Foreskin keratinocyte (primary cell): ENCODE measurements at places on chromosomes 4 and X. TPM values are rescaled to one million over a fixed set of nuclear protein-coding genes. Genes with fewer than 3 reads are reported as not detected.
A peak's percentile ranks its signal among the peaks of the same experiment; 100 is the strongest.

DNA sequence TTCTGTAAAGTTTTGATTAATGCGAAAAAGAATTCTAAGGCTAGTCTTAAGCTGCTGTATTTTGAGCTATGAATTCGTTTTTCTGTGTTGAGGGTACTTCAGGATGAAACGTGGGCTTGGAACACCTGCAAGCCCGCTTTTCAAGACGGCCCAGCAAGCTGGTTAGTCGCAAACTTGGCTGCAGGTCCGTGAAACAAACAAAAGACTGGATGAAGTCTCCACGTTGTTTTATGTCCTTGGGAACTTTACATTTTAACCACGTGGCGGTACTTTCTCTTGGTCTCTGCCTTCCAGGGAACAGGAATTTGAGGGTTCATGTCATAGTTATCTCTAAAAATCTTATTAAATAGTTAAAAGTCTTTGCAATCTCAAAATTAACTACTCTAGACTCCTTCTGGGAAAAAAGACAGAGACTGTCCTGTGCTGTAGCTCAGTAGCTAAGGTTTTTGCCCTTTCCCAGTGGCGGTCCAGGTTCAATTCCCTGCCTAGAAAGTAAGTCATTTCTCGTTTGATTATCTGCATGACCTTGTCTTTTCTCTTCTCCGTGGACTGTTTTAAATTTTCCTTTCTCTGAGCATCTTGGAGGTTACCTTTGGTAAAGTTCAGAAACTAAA lies 21.0 kb downstream of the TENM3 start:
- no peak for DNase-seq

- DNase-seq, result peak; percentile 46
These were observed 394.6 kb downstream of the TECRL start for GRCh38 chr4:64014647-64015046.

- DNase-seq, result no peak
These were observed 55.9 kb downstream of the HTRA3 start for GRCh38 chr4:8325291-8325973.

DNA sequence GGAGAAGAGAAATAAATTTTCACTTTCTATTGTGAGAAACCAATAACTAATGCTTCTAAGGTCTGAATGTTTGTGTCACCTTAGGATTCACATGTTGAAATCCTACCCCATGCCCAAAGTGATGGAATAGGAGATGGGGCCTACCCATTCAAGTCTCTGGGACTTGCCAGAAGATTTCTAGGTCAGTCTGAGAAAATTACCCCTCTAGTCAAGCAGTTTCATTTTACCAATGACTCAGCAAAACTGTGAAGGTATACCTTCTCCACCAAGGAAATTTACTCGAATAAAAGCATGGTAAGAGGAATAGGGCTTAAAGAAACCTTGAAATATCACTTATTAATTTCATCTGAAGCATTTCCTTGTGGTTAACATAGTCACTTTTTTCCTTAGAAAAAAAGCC lies 23.5 kb upstream of the PAPSS1 start:
- DNase-seq, result no peak

DNA sequence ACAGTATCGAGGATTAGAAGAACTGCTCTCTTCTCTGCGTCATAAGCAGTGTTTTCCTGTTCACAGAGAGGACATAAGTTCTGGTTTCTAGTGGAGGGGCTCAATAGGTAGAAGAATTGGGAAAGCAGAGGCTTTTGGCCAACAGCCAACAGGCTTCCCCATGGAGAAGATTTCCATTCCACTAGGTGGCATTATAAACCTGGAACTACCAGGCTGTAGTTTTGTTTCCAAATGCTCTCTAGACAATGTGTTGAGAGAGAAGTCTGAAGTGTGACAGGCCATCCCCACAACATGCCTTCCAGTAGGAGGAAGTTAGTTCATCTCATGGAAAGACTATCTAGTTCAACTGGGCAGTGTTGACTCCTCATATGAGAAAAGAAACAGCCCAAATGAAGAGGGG lies 63.8 kb upstream of the ANXA10 start:
- DNase-seq, result no peak

EGF gene
- total RNA-seq, result 0.60 and 1.1 TPM in 2 replicates

DNA sequence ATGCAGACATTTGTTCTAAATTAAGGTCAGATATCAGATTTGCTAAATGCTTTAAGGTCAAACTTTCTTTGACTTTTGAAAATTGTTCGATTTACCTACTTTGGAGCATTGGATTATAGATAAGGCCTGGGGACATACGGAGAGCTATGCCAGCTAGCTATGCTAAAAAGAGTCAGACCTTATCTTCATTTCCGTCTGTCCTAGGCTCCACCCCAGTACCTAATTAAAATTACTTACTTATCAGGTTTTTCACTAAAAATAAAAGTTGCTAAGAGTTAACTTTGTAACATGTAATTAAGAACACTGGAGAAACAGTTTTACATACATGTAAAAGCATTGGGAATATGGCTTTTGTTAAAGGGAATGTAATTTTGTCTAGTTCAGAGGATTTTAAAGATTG lies 7.1 kb upstream of the TMEM35A start:
- no peak for DNase-seq

DNA sequence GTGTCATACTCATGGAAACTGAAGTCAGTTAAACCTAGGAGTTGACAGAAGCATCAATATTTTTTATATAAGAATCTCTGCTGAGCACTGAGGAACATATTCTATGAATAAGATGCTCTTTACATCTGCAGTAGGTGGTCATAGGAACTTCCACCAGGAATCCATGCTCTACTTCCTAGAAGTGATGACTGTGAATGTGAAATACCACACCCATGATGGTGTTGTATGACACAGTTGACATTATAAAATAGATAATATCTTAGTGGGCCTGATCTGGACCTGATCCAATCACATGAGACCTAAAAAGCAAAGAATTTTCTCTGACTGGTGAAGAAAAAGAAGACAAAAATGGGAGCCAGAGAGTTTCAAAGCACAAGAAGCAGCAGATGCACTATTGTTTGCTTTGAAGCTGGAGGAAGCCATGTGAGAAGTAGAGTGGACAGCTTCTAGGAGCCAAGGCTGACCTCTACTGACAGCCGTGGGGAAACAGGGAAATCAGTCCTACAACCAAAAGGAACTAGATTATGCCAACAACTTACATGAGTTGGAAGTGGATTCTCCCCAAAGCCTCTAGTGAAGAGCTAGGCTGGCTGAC lies 68.6 kb upstream of the HS3ST1 start:
- DNase-seq, result peak; percentile 66

DNA sequence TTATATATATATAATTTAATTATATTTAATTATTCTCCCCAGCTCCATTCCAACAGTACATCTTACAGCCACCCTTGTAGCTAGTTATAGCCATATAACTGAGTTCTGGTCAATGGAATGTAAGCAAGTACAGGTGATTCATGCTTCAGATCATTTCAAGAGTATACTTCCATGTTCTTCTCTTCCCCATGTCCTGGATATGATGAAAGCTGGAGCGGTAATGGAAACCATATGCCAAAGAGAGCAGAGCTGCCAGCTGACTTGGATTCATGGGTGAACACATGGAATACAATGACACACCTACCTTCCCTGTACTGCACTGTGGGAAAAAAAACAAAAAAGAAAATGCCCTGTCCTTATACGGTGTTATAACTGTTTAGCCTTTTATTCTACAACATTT lies 17.5 kb upstream of the CORIN start:
- no peak for DNase-seq

DNA sequence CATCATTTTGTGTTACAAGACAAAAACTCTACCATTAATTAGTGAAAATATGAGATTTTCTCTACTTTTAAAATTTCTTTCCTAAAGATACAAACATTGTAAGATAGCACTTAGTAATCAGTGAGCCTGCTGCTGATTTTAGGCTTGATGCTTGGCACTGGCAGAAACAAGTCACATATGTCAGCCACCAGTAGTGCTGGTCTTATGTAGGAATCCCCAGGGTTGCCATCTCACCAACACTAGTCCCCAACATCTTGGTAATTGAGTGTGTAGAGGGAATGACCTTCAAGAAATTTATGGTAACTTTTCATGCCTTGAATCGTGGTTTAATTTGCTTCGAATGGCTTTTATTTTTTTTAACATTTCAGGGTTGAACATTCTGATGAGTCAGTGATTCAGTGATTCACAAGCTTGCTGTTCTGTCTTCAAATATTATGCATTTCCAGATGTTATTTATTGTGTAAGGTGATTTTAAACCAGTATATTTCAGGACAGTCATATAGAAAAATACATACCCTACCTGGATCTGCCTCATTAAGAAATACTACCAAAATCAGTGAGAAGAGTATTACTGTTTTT lies 11.9 kb downstream of the EXOC1 start:
- peak; percentile 64 for DNase-seq

DNA sequence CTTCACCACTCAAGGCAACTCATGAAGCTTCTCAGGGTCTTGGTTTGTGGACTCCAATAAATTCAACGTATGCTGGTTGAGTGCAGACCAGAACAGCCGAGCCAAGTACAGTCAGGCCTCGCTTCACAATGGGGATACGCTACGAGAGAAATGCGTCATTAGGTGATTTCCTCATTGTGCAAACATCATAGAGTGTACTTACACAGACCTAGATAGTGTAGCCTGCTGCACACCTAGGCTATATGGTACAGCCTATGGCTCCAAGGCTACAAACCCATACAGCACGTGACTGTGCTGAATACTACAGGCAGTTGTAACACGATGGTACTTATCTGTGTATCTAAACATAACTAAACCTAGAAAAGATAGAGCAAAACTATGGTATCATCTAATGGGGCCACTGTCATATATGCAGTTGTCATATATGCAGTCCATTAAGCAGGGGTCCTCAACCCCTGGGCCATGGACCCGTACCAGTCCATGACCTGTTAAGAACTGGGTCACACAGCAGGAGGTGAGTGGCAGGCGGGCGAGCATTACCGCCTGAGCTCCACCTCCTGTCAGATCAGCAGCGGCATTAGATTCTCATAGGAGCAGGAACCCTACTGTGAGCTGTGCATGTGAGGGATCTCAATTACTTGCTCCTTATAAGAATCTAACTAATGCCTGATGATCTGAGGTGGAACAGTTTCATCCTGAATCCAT lies 31.5 kb downstream of the RTL5 start:
- DNase-seq, result no peak

DNA sequence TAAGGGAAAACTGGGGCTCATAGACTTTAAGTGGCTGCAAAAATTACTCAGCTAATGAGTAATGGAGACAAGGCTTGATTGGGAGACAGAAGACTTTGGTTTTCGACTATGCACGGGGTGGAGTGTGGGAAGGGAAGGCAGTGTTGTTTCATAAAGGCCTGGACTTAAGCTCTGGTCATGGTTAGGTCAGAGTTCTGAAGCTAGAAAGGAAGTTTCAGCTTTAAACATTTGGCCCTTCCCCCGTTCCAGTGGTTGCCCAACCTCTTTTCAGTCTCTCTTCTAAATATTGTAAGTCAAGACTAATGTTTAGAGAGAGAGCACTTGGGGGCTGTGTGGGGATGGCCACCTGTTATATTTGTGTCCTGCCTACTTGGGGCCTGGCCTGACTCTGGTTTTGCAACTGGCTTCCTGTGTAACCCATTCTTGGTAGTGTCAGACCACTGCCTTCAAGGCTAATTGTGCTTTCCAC lies 21.0 kb downstream of the MSN start:
- no peak for DNase-seq

COMMD8 gene
- total RNA-seq, result 33.5 and 37.4 TPM in 2 replicates

DNA sequence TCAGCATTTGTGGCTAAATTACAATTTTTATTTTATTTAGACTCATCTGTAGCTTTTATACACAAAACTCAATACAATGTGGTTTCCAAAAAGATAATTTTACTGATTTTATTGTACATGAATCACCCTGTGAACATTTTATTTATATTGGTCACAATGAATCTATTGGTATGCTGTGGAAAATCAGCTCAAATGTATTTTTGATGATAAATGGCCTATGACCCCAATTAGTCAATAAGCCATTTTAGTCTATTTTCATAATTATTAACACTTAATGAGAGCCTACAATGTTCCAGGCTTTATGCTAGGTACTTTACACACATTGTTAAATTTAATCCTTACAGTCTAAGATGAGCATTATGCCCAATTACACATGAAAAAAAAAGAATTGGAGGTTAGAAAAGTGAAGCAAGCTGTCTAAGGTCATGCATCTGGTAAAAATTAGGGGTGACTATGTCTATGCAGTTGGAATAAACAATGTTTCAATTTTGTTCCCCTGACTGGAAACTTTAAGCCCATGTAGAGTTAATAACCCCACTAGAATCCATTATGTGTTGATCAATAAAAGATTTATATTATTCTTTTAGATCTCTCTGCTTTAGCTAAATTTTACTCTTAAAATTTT lies 344.7 kb downstream of the PABPC4L start:
- DNase-seq, result no peak

GRCh38 chrX:79153348-79153747 lies 8.9 kb downstream of the GPR174 start:
- DNase-seq, result no peak

TLR6 gene
- 0.41 and 0.53 TPM in 2 replicates for total RNA-seq

GRCh38 chrX:139222511-139223200 lies 307.9 kb upstream of the F9 start:
- no peak for DNase-seq

DNA sequence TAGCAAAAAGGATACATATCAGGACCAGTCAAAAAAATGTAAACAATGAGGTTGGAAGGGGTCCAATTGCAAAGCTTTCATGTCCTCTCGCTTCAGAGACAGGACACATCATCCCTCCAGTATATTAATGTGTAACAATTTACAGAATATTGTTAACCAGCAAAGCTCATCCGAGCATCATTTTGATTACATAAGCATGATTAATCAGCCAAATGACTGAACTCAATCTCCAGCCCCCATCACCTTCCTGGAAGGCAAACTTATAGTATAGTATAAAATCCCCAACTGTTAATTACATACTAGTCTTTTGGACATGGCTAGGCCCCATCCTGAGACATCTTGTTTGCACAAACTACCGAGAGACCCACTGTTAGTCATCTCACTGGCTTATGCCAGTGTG lies 77.6 kb upstream of the TRAM1L1 start:
- DNase-seq, result no peak

CDKL2 gene
- 1.3 and 1.7 TPM in 2 replicates for total RNA-seq
